ENCODE measurements at places on chromosomes 1 and 21. TPM values are rescaled to one million over a fixed set of nuclear protein-coding genes. Genes with fewer than 3 reads are reported as not detected.

GRCh38 chr1:40712997-40713396 lies 21.5 kb downstream of the NFYC start:
- peaks cover 58% of the 10 kb centered on the region for H3K4me1 ChIP-seq
- H3K27me3 ChIP-seq: no peaks in the 10 kb centered on the region
- DNase-seq: no peak
- no peaks in the 10 kb centered on the region for H3K36me3 ChIP-seq
- peak overlapping the region; percentile 55 for H3K27ac ChIP-seq

DNA sequence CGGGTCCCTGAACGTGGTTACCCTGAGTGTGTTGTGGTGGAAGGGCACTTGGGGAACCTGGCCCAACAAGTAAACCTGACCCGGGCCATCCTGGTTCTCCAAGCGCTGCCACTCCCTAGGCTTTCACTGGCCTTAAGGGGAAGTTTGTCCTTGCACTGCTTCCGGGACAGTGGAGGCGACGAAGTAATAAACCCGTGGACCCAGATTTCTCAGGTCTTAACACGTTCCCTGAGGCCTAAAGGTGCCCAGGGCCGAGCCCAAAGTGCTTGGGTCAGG lies 261 bp upstream of the CCDC24 start:
- no peaks in the 10 kb centered on the region for H3K27me3 ChIP-seq
- peak overlapping the region; percentile 85 for H3K4me3 ChIP-seq
- H3K36me3 ChIP-seq: peaks cover 2% of the 10 kb centered on the region
- DNase-seq: no peak
- H3K27ac ChIP-seq: peak overlapping the region; percentile 88

GRCh38 chr1:70411360-70411844 lies 334 bp downstream of the CTH start:
- peak overlapping the region; percentile 98 for H3K27ac ChIP-seq
- peaks cover 22% of the 10 kb centered on the region for H3K4me1 ChIP-seq
- no peaks in the 10 kb centered on the region for H3K36me3 ChIP-seq

Gene HTR6
- not detected for total RNA-seq

GRCh38 chr1:9239622-9240401 lies 5.2 kb downstream of the H6PD start:
- H3K27ac ChIP-seq: peak overlapping the region; percentile 51
- H3K27me3 ChIP-seq: no peaks in the 10 kb centered on the region

Gene LCE2A
- total RNA-seq: not detected

Gene MEX3A
- 12.7 TPM for total RNA-seq

- no peak overlapping the region for H3K4me3 ChIP-seq
- H3K27ac ChIP-seq: no peak overlapping the region
- no peak for DNase-seq
- H3K36me3 ChIP-seq: no peaks in the 10 kb centered on the region
Measured at GRCh38 chr1:56934430-56935060, 31.3 kb downstream of the C8B start.

DNA sequence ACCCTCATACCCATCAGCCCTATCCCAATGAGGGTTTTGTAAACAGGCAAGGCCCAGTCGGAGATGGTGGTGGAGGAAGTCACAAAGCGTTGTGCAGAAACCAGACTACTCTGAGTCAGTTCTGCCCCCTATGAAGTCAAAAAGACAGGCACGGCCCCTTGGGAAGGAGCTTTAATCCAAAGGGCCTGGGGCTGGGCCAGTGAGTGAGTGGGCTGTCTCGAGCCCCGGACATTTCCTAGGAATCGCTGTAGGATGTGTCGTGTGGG lies 442 bp upstream of the AHCYL1 start:
- DNase-seq: no peak
- H3K27ac ChIP-seq: peak overlapping the region; percentile 100
- peaks cover 60% of the 10 kb centered on the region for H3K4me1 ChIP-seq
- no peaks in the 10 kb centered on the region for H3K27me3 ChIP-seq

Gene BNIPL
- 0.36 TPM for total RNA-seq

Gene TRAF5
- 52.9 TPM for total RNA-seq

- no peak for DNase-seq
- H3K36me3 ChIP-seq: no peaks in the 10 kb centered on the region
- H3K4me3 ChIP-seq: no peak overlapping the region
- no peaks in the 10 kb centered on the region for H3K27me3 ChIP-seq
- H3K27ac ChIP-seq: peak overlapping the region; percentile 99
Measured at GRCh38 chr1:108829498-108829916, 27.4 kb downstream of the AKNAD1 start.

Gene PRAMEF33
- not detected for total RNA-seq

Gene MIXL1
- 0.17 TPM for total RNA-seq

Gene CD1E
- not detected for total RNA-seq

Gene ESRRG
- total RNA-seq: not detected

Data from chondrocyte (in vitro differentiated cells).